Stimulated activated CD4-positive, alpha-beta T cell treated with anti-CD3 and anti-CD28 coated beads, Interleukin-15, amount 100 ng/mL, for 1 hour (primary cell): ENCODE measurements at places on chromosomes 5 and 9.

DNA sequence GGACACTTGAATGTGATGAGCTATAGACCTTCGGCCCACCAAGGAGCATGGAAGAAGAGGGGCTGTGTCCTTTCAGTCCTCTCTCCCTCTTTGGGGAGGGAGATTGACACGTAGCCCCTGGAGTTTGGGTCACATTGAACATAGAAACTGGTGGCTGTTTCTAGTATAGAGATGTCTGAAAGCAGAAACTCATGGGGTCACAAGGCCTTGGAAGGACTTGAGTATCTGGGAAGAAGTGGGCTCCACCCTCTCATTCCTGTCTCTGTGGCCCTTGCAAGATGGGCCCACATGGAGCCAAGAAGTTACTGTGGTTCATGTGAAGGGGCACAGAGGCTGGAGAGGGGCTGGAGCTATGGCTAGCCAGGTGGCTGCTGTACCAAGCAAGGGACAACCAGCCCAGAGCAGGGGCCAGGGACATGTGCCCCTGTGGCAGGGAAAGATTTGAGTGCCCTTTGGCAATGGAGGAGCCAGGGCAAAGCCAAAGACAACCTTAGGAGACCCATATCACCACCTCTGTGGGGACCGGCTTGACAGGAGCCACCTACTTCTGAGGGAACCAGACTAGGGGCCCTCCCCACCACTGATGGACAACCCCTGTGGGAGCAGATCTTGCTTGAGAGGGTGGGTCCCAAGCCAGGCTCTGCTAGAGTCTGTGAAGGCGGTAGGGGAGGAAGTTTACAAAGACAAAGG is 12.8 kb upstream of the ANGPTL2 start:
- no peak for DNase-seq

- DNase-seq: no peak
These were observed 159.5 kb upstream of the MAST4 start for GRCh38 chr5:66436721-66437120.

- DNase-seq: no peak
These were observed 118.4 kb upstream of the MAP3K1 start for GRCh38 chr5:56696900-56697299.

DNA sequence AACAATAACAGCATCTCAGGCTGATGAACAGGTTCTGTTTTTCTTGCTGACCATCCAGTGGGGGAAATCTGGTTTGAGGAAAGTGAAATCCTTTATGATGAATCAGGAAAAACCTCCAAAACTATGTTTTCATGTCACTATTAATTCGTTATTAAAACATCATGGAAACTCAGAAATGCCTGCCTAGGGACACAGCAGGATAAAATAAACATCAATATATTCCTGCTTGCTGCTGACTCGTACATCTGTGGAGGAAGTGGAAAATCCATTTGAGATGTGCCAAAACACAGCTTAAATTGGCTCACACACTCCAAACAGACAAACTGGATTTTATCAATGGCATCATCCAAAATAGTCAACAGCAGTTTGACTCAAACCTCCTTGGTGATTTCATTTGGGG is 53.0 kb downstream of the TEK start:
- no peak for DNase-seq

DNA sequence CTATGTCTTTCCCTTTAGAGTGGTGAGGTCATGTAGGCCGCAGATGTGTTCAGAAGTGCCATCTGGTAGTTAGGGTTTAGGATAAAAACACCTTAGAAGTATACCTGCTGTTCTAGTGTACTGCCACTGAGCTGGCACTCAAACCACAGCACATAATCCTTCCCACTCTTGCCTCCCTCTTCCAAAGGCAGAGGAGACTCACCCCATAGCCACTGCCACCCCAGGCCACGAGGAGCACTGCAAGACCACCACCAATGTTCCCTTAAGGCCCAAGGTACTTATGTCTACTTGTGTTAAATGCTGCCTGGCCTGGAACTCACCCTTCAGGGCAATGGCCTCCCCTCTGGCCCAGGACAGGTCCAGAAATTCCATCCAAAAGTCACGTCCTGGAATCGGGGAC is 379.5 kb upstream of the EDIL3 start:
- no peak for DNase-seq

GRCh38 chr9:77547106-77547730 is 100.9 kb downstream of the GNA14 start:
- DNase-seq: no peak

GRCh38 chr9:123562844-123563346 is 206.9 kb downstream of the CRB2 start:
- no peak for DNase-seq
